ENCODE measurements at places on chromosomes 13 and 19.

DNA sequence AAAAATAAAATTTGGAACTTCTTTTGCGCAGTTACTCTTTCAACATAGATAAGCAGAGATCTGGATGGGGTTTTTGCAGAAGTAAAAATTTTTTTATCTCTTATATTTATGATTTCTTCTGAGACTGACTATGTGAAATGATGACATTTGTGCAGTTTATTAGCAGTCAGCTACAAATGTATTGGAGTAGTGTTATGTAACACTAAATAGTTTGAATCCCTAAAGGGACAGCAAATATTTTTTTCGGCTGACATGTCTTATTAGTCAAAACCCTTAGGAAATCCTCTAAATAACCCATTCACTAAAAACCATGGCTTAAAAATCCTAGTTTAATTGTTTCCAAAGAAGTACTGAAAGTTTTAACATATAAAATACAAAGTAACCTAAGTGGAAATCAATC, 48.0 kb upstream of the EDNRB start:
- DNase-seq: no peak

GRCh38 chr19:50430888-50431342, 1.8 kb upstream of the MYBPC2 start:
- DNase-seq: no peak

DNA sequence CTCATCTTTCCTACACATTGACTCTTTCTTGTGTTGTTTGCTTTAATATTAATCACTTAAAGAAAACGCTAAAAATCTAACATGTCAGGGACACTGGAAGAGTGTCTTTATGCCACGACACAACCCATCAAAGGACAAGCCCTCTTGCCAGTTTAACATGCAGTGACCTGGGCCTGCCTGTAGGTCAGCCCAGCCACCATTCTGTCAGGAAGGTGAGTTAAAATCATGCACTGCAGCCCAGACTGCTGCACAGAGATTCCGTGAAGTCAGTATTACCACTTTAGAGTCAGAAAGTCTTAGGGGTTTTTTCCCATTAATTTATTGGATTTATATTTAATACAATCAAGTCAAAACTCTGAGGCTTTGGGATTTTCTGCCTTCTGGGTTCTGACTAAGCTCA, 58.0 kb downstream of the TNFRSF19 start:
- no peak for DNase-seq

- DNase-seq: no peak
Observed at GRCh38 chr19:7251494-7251893, 42.7 kb downstream of the INSR start.

- DNase-seq: no peak
Observed at GRCh38 chr19:31378404-31378803, 29.2 kb upstream of the TSHZ3 start.

GRCh38 chr19:35090506-35091214, 25.0 kb upstream of the FXYD3 start:
- no peak for DNase-seq
